ENCODE measurements at places on chromosomes 16 and 17.

- no peak for DNase-seq
Measured at GRCh38 chr17:8887834-8888703, 20.6 kb upstream of the PIK3R6 start.

DNA sequence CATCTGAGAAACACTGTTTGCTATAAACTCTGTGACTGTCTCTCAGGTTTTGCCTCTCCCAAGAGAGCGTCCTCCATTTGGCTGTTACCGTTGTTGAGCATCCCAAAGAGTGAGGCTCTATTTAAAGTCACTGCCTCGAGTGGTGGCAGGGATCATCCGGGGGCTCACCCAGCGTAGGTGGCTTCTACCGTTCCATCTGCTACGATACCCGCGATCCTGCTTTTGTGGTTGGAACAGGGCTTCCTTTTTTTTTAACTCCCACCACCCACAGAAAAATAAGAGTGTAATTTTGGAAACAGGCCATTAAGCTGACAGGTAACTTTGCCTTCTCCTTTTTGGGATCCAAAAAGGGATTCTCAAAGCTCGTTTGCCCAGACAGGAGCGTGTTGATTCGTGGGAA lies 36.4 kb downstream of the KNOP1 start:
- DNase-seq, result no peak

DNA sequence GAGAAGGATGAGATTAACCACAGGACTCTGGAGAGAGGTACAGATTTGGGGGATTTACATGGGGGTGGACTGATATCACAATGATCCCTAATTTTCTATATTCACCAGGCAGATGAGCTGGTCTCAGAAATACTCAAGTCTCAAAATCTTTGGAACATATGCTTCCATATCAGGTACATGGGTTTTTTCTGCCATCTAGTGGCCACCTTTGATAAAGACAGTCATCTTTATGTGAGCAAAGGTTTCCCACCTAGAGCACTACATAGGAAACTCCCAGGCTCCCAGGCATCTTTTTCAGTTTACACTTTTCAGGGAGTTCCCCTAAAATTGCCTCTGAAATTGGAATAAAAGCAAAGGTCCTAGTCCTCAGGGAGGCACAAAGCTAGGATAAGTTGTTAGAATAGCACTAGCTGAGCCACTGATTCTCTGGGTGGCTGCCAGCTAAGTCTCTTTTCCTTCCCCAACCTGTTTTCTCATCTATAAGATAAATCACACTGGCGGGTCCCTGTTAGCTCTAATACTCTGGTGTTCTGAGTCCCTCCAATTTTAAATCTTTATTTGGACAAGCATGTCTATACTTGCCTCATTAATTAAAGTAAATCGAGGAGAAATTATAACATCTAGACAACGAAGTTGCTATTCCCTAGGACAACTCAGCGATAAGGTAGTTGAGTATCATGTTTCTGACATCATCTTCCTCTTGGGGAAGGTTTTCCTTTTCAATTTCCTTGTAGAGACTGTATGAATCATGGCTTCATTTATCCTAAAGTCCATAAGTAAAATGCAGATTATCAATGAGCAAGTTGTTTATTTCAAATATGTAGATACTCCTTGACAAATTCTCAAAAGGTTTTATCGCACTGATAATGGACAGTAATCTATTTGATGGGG lies 19.0 kb upstream of the MON1B start:
- DNase-seq, result no peak

GRCh38 chr17:58136669-58137279 lies 11.4 kb upstream of the OR4D1 start:
- no peak for DNase-seq

DNA sequence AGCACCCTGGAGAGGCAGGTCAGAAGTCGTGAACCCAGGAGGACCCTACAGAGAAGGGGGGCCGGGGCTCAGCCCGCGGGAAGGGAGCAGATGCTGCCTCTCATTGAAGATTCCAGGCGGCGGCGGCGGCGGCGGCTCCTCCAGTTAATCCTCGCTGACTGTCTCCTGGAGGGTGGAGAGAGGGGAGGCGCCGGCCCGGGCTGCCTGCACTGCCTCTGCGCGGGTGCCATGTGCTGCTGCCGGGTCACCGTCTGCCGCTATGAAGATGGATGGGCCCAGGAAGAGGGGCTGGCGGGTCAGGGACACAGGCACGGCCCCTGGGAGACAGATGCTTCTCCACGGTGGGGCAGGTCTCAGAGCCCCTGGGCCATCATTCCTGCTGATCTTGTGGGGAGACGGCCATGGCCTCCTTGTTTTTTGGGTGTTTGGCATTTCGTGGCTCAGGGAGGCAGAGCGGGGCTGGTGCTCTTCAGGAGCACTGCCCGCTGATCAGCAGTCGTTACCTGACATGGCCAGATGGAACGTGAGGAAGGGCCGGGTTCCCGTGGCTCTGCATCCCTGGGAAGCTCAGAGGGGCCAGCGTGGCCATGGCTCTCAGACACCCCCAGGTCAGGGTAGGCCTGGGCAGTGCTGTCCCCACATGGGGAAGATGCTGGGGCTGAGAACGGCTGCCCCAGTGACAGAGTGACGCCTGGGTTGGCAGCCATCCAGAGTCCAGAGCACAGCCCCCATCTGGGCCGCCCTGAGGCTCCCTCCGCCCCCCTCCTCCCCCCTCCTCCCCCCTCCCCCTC lies 36.1 kb downstream of the GINS2 start:
- no peak for DNase-seq

- peak; percentile 43 for DNase-seq
Measured at GRCh38 chr17:1673041-1673785, 11.5 kb downstream of the PRPF8 start.

DNA sequence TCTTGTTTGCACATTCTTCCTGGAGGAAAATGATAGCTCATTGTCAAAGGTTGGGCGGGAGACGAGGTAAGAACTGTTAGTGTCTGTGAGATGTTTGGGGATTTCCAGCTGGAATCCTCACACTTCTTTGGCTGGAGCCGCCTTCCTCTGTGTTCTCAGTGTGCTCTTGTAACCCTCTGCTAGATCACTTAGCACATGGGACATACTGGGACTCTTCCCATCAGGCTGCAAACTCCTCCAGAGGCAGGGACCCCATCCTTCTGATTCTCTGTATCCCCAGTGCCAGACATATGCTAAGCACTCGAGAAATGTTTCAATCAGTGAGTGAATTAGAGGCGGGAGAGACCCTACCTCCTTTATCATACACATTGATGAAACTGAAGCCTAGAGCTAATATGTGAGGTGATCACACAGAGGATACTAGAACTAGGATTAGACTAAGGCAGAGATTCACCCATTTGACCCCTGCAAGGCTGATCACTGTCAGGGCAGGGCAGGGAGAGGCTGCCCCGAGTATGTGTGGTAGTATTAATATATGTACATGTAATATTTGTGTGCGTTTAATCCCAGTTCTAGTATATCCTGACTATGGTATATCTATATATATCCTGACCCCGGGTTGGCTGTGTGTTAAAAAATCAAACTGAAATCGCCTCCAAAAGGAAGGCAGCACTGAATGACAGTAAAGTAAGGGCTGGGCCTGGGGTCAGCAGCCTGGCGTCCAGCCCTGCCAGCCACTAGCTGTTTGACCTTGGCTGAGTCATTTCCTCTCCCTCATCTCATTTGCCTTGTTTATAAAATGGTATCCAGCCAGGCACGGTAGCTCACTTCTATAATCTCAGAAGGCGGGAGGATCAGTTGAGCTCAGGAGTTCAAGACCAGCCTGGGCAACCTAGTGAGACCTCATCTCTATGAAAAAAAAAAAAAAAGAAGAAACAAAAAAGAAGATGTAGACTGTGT lies 75.5 kb upstream of the TBX2 start:
- no peak for DNase-seq

GRCh38 chr17:76420356-76421043 lies 32.5 kb downstream of the UBE2O start:
- no peak for DNase-seq

DNA sequence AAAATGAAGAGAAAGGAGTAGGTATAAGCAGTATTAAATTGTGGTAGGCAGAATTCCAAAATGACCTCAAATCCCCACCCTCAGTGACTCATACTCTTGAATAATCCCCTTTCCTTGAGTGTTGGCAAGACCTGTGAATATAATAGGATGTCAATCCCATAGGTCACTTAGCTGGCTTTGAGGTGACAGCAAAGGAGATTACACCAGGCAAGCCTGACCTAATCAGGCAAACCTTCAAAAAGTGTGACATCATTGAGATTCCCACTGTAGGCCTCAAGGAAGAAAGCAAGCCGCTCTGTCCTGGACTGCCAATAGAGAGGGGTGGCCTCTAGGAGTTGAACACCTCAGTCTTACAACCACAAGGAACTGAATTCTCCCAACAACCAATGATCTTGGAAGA lies 535.2 kb downstream of the RBFOX1 start:
- no peak for DNase-seq

- no peak for DNase-seq
Measured at GRCh38 chr17:55730380-55730779, 7.7 kb upstream of the TMEM100 start.

DNA sequence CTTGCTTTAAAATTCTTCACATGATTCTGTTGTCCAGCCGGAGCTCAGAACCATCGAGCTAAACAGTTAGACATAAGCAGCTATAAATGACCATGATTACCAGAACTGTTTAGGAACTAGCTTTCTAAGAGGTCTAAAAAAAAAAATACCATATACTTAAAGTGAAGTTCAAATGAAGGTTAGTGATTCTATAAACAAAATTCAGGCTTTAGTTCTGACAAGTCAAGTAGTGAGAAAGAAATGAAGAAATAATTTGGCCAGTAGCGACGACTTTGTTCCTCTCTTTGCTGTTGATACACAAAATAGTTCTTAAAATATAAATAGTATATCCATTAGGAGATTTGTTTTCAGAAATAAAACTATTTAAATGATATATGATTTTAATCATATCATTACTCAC lies 27.7 kb downstream of the ABCA8 start:
- DNase-seq, result no peak

- no peak for DNase-seq
Measured at GRCh38 chr16:71439523-71439922, 2.3 kb downstream of the TLE7 start.

GRCh38 chr16:84220851-84221250 lies 19.0 kb downstream of the KCNG4 start:
- no peak for DNase-seq

GRCh38 chr17:29037739-29038084 lies 5.2 kb upstream of the PIPOX start:
- DNase-seq, result no peak

- no peak for DNase-seq
Measured at GRCh38 chr16:80350061-80350460, 190.7 kb upstream of the DYNLRB2 start.

DNA sequence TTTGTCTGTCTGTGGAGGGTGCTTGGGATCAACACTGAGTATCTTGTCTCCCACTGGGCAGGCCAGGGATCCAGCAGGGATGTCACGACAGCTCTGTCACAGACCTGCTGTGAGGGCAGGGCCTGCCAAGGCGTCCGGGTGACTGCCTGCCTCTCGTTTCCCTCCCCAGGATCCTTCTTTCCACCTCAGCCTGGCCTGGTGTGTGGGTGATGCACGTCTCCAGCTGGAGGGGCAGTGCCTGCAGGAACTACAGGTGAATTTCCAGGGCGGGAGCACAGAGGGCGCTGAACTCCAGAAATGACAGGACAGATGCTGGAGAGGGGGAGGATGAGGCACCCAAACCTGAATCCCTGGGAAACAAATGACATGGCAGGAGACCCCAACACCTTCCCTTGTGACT lies 6.8 kb upstream of the MMP15 start:
- no peak for DNase-seq

- DNase-seq, result no peak
Measured at GRCh38 chr16:85364323-85365040, 248.6 kb upstream of the GSE1 start.

DNA sequence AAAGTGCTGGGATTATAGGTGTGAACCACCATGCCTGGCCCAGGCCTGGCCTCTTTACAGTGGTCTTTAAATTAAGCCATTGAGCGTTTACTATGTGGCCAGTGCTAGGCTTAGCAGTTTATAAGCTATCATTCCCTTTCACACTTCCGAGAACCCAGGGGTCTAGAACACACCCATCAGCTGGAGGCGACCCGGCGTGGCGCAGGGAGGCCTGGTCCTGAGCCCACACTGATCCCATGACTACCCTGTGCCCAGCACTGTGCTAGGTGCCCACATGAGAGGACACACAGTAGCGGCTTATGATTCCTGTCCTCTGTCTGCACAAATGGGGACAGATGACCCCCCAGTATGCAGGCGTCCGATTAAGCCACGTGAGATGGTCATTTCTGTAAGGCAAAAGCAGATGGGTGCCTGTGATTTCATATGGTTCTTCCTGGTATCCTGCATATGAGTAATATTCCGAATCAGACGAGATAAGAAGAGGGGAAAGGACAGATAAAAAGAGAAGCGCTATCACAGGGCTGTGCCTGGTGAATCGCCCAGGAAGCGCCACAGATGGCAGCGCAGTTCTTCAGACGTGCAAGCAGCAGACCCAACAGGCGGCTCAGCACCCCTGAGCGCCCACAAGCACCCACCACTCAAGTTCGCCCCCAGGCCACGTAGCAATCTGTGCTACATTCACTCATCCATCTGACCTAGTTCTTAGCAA lies 5.3 kb downstream of the OSGIN1 start:
- DNase-seq, result no peak

Data from activated T-cell treated with anti-CD3 and anti-CD28 coated beads, Interleukin-2, amount 50 U/mL, for 24 hours (primary cell).